ENCODE measurements at places on chromosomes 16 and 17.

- DNase-seq, result no peak
Measured at GRCh38 chr17:28641579-28641978, 3.4 kb downstream of the BLTP2 start.

DNA sequence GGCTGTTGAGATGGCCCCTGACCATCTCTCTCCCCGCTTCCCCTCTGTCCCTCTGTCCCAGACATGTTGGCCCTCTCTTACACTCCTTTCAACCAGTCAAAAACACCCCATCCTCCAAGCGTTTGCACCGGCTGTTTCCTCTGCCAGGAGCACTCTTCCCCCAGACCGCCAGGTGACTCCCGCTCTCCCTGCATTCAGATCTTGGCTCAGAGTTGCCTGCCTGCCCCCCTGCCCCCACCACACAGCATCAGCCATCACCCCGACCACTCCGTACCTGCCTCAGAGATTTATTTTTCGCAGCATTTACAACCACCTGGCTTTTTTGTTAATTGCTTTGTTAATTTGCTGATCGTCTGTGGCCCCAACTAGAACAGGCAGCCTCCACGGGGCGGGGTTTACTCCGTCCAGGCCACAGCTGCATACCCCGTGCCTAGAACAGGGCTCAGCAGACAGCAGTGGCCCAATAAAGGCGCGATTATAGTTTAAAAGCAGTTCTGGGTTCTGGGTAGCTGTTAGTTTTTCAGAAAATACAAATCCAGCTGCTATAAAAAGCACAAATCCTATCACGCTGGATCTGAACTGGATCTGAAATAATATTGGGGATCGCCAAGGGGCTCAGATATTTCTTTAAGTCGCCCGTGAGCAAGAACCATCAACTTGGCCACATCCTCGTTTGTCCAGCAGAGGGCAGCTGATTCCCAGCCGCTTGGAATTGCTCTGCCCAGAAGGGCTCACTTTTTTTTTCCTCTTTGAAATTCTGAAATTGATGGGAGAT lies 173.6 kb downstream of the IRF8 start:
- DNase-seq, result no peak

- no peak for DNase-seq
Measured at GRCh38 chr17:81250286-81251093, 11.4 kb downstream of the NDUFAF8 start.

GRCh38 chr17:37717627-37718323 lies 27.1 kb downstream of the HNF1B start:
- no peak for DNase-seq

DNA sequence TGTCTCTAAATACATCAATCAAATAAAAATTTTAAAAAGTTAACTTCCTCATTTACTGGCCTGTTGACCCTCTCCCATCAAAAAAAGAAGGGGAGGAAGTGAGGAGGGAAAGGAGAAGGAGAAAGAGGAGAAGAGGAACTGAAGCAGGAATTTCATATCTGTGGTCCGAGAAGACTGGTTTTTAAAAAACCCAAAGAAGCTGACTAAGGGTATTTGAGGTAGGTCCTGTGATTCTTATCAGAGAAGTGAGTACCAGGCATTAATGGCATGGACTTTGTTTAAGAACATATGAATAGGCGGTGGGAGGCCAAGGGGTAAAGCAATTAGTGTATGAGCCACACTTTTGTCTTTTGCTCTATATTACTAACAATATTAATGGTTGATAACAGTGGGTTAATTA lies 2.0 kb downstream of the SLC46A1 start:
- no peak for DNase-seq

- DNase-seq, result no peak
Measured at GRCh38 chr17:73304971-73305812, 6.6 kb downstream of the CDC42EP4 start.

GRCh38 chr17:57255776-57256681 lies at the start of gene MSI2:
Gene MSI2, plus strand, starts transcription at chr17:57256523. Its CDS starts 220 bp downstream, at chr17:57256743.
- peak; percentile 51 for DNase-seq

DNA sequence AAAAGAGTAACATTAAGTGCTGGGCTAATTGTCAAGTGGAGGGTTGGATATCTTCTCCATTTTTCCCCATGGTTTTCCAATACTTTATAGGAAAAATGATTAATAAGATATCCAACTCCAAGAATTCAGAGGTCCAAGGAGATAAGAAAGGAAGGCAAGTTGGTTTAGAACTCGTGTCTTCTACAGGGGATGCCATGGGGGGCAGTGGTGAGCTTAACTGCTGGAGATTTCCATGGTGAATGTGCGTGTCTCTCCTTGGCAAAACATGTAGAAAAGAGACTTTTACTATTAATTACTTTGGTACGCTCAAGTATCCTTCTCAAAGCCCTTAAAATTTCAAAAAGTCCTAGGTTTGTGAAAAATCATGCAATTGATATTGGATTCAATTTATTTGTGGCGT lies 982.9 kb upstream of the RBFOX1 start:
- DNase-seq, result no peak

GRCh38 chr16:56874800-56875199 lies 9.8 kb downstream of the SLC12A3 start:
- no peak for DNase-seq

- DNase-seq, result no peak
Measured at GRCh38 chr17:40019140-40019991, 4.1 kb downstream of the CSF3 start.

DNA sequence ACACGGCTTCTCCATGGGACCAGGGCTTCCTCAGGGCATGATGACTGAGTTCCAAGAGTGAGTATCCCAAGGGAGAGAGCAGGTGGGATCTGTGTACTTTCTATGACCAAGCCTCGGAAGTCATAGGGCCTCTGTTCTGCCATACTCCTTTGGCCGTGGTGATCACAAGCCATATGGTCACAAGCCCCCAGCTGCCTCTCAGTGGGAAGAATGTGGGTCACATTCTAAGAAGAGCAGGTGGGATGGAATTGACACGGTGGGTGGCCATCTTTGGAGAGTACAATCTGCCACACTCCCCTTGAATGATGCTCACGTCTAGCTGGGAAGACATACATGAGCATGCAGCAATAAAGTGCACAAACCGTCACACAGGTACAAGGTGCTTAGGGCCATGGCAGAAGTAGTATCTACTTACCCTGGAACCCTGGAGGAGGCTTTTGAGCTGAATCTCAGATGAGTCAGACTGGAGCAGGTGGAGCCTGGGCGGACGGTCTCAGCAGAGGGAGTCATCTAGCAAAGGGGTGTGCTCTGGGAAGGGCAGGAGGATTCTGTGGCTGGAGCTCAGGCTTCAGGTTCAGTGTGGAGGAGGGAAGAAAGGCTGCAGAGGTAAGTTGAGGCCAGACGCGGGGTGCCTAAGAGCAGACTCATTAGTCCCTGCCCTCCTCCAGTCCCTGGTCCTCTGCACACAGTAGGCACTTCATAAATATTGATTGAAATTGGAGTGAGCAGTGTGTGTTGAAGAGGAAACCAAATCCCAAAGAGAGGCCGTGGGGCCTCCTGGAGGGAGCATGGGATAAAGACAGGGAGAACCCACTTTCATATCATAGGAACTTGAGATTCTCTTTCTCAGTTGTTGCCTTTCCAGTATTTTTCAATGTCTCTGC lies 26.6 kb downstream of the GOSR2 start:
- no peak for DNase-seq

- DNase-seq, result no peak
Measured at GRCh38 chr17:11823862-11824261, 173.4 kb downstream of the ZNF18 start.

DNA sequence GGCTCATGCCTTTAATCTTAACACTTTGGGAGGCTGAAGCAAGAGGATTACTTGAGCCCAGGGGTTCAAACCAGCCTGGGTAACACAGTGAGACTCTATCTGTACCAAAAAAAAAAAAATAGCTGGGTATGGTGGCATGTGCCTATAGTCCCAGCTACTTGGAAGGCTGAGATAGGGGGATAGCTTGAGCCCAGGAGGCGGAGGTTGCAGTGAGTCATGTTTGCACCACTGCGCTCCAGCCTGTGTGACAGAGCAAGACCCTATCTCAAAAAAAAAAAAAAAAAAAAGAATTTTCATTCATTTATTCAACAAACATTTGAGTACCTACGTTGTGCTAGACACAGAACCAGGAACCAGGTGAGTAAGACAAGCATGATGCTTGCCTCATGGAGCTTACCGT lies 73.6 kb upstream of the MRTFB start:
- no peak for DNase-seq

DNA sequence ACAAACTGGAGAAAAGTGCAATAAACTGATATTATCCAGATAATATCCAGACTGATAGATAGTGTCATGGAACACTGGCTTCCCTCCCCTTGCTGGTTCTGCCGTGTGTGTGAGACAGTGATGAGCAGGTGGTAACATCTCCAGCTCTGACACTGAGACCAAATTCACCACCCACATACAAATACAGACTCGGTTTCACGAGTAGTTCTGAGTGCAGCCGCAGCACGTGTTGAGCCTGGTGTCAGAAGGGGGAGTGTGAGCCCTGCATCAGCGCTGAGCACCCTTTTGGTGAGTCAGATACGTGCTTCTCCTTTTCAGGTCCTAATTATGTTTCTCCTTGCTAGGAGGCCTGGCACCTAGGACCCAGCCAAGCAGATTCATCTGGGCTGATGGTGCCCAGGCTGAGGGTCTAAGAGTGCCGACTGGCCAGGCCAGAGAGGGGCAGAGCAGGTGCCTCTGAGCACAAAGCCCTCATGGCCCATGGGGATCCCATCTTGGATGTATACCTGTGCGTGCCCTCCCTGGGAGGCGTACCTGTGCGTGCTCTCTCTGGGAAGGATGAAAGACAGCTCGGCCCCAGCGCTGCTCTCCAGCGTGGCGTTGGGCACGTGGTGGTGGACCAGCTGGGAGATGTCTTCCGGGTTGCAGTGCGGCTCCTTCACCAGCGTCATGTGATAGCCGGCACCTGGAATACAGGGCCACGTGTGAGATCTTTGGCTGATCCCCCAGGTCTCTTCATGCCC lies 27.3 kb upstream of the RNPS1 start:
- no peak for DNase-seq

DNA sequence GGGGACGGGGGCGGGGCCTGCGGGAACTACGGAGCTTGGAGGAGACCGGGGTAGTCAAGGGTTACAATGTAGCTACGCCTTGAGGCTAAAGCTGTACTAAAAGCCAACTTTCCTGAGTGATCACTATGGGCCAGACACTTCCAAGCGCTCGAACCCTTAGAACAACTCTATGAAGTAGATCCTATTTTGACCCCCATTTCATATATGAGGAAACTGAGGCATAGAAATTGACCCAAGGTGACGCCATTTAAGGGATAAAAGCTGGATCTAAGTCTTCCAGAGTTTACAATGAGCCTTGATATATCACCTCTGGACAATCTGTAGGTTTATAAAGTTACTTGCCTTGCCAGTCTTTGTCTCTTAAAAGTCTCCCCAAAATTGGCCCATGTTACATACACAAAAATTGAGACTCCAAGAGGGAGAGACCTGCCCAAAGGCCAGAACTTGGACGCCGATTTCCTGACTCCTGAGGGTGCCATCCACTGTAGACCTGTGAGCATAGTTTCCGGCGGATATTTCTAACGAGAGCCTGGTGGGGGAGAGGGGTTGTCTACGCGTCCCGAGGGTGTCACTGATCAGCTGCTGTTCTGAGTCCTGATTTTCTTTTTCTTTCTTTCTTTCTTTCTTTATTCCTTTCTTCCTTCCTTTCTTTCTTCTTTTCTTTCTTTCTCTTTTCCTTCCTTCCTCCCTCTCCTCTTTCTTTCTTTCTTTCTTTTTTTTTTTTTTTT lies 555 bp upstream of the NCBP3 start:
- DNase-seq, result no peak

DNA sequence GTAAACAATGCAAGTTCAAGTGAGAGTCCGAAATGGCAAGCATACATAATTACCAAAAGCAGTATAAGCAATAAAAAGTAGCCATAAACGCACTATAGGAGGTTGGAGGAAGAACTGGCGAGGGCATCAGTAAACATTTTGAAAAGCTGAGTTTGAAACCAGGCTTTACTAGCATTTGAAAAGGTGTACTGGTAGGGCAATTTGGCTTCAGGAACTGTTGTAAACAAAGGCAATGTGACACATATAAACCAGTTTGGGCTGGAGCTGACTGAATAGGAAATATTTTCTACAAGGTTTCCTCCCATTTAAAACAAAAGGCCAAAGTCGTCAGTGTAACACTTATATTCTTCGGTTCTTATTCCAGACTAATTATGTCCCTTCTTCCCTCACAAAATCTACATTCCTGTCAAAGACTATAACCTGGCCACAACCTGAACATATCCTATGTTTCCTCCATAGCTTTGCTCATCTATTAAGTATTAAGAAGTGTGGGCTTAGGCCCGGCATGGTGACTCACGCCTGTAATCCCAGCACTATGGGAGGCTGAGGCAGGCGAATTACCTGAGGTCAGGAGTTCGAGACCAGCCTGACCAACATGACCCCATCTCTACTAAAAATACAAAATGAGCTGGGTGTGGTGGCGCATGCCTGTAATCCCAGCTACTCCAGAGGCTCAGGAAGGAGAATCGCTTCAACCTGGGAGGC lies 7.8 kb downstream of the CBX1 start:
- DNase-seq, result no peak

DNA sequence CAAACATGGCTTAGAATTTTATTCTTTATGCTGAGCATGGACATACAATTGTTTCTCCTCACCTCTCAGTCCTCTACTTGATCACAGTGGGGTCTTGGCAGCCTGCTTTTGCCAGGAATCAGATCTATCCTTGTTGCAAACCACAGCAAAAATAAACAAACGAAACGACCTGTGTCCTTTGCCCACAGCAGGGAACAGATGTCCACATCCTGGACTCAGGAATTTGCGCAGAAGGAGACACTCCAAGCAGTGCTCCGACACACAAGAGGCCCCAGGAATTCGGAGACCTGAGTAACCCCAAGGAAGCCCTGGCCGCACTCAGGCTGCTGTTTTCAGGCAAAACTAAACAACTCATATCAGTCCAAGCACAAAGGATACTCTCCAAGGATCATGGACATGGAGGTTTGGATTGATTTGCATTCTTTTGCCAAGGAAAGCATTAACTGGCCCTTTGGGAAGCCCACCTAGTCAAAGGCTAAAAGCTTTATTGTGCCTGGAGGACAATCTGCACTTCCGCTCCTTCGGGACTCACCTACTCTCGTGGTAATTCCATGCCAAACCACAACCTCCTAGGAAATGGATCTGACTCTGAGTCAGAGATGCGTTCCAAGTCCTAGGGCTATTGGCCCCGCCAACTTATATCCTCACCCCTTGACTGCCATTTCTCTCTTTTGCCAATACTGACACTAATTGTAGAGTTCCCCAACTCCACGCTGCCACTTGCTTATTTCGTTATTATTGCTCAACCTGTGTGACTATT lies 271.1 kb upstream of the CDH11 start:
- no peak for DNase-seq

DNA sequence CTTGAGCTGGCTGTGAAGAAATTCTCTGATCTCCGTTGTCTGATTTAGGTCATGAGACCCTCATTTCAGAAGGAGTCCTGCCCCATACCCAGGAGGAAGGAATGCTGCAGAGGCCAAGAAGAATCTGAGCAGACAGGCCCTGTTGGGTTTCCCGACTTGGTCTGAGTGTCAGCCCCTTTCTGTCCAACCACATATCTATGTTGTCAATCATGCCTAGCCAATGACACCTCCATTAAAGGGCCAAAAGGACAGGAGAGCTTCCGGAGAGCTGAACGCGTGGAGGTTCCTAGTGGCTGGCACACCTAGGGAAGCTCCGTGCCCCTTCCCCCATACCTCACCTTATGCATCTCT lies 37.8 kb downstream of the PIMREG start:
- DNase-seq, result no peak

Data from NCI-H187 treated with DMSO at 0.1 percent for 48 hours (cell line).